ENCODE measurements at places on chromosomes 5 and 9. TPM values are rescaled to one million over a fixed set of nuclear protein-coding genes. Genes with fewer than 3 reads are reported as not detected.

MAT2B gene
- 80.9 TPM for total RNA-seq

- no peak for DNase-seq
Observed at GRCh38 chr9:22237497-22238363, 208.9 kb upstream of the DMRTA1 start.

GRCh38 chr5:149618581-149619248, 37.4 kb downstream of the ARHGEF37 start:
- peak; percentile 18 for DNase-seq

GRCh38 chr9:131656356-131657036, 83.4 kb downstream of the RAPGEF1 start:
- peak; percentile 51 for DNase-seq

GRCh38 chr5:89668821-89669220, 740.7 kb downstream of the CETN3 start:
- no peak for DNase-seq

GRCh38 chr5:124951661-124952060, 205.2 kb upstream of the ZNF608 start:
- no peak for DNase-seq

- no peak for DNase-seq
Observed at GRCh38 chr5:115575167-115576070, 26.9 kb downstream of the TICAM2 start.

- no peak for DNase-seq
Observed at GRCh38 chr5:144265643-144266247, 95.1 kb downstream of the KCTD16 start.

DNA sequence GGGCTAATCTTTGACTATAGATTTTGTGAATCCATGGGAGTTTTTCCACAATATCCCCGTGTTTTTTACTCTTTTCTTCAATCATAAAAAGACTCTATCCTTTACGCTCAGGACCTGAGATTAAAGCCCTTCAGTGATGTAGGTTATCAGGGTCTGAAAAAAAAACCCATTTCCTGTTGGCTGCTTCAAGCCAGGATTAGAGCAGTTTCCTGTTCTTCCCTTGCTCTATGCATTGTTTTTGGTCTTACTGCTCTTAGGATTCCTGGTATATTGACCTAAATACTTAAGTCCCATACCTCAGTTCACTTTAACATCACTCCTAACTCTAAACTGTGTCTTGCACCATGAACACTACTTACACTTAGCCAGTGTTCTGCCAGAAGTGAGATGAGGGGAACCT, 319.3 kb upstream of the CHD1 start:
- no peak for DNase-seq

DNA sequence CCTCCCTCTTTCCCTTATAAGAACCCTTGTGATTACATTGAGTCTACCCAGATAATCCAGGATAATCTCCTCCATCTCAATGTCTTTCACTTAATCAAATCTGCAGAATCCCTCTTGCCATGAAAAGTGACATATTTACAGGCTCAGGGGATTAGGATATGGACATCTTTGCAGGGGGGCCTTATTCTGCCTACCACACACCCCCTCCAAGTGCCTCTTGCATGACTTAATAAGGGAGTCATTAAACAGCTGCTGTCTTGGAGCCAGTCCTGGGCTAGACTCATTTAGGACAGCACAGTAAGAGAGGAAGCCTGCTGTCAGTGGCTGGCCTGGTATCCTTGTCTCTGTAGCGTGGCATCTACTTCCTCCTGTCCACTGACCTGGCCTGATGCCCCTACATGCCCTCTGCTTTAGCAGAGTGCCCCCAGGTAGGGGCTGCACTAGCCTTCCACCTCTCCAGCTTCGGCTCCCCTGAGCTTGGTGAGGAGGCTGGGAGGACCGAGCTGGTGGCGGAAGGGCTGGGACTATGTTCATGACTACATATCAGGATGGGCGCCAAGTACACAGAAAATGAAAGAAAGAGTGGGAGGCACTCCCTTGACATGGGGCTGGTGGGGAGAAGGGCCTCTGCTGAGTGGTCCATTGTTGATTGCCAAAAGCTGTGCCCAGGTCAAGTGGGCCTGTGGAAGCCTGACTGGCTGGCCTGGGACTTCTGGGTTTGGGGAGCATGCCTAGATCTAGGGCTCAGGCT, 17.2 kb downstream of the ENHO start:
- peak; percentile 25 for DNase-seq
